Activated T-cell treated with anti-CD3 and anti-CD28 coated beads, Interleukin-2, amount 50 U/mL, for 72 hours (primary cell): ENCODE measurements at places on chromosomes 13 and 19. TPM values are rescaled to one million over a fixed set of nuclear protein-coding genes. Genes with fewer than 3 reads are reported as not detected.

Gene ZNF560
- total RNA-seq: 0.96 TPM

Gene ZNF772
- 7.7 TPM for total RNA-seq

Gene PRTN3
- total RNA-seq: not detected

Gene LHB
- total RNA-seq: not detected
